Stimulated activated CD4-positive, alpha-beta T cell treated with anti-CD3 and anti-CD28 coated beads, Interleukin-1b, Interleukin-23, amount 100 ng/mL, for 1 hour (primary cell): ENCODE measurements at places on chromosomes 4 and X.

GRCh38 chrX:40550066-40550465 lies 30.7 kb upstream of the ATP6AP2 start:
- DNase-seq, result no peak

GRCh38 chrX:10467793-10468192 lies 152.6 kb downstream of the MID1 start:
- no peak for DNase-seq

GRCh38 chr4:144820011-144820727 lies 174.2 kb downstream of the HHIP start:
- DNase-seq, result no peak

- DNase-seq, result no peak
Observed at GRCh38 chrX:119970574-119970973, 27.0 kb upstream of the NKAP start.

GRCh38 chr4:51918251-51918650 lies 75.3 kb downstream of the DCUN1D4 start:
- DNase-seq, result no peak

- DNase-seq, result no peak
Observed at GRCh38 chrX:149909324-149910177, 19.8 kb upstream of the HSFX4 start.

- no peak for DNase-seq
Observed at GRCh38 chrX:45323387-45323786, 122.7 kb upstream of the DIPK2B start.

- no peak for DNase-seq
Observed at GRCh38 chrX:41526271-41526670, 79.1 kb downstream of the NYX start.

- no peak for DNase-seq
Observed at GRCh38 chr4:77155631-77156452, 1.2 kb upstream of the CCNG2 start.
